Spinal cord (tissue), 10 donors: ENCODE measurements at places on chromosomes 5 and 9. TPM values are rescaled to one million over a fixed set of nuclear protein-coding genes. Genes with fewer than 3 reads are reported as not detected.

DNA sequence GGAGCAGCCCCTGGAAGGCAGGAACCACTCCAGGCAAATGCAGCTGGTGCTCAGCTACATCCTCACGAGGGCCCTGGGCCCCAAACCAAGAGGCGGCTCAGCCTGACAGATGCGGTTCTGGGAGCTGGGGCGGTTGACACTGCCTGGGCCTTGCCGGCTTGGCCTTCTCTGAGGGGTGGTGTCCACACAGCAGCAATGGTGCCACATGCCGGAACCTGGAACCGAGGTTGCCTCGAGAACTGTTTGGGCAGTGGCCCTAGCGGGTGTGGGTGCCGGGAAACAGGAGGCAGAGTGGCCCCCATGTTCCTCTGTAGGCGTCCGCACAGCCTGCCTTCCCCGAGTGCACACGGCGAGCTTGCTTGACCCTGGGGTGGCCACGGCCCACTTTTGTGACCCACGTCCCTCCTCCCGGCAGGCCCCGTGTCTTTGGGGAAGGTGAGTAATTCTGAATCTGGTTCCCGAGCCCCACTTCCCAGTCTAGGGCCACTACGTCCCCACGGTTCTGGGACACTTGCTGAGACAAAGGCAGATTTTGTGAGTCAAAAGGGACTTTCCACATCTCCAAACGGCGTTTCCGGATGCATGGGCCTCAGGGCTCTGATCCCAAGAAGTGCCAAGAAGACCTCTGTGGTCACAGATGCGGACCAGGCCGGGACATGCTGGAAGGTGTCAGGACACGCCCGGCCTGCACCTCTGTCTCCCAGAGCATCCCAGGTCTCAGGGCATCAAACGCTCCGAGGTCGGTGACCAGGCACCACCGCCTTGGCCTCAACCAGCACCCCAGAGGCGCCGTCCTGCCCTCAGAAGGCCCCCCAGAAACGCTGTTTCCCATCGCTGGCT lies 27.7 kb upstream of the SLC12A7 start:
- DNase-seq: no peak

DNA sequence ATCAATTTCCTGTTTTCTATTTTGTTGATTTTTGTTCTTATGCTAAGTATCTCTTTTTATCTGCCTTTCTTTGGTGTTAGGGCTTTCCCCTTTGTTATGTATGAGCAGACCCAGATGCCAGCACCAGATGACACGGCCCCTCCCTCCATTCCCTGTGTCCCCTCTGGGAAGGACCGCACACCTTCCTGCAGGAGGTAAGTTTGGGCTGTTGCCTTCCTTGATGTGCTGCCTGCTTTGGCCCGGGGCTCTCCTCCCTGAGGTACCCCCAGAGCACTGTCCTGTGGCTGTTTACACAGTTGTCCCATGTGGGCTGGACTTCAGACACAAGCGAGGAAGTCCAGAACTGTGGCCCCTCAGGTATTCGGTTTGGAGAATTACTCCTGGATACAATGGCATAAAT lies 343.8 kb upstream of the IRX1 start:
- DNase-seq: no peak

Gene MAP1B
- total RNA-seq: 200 TPM

GRCh38 chr5:172276214-172276613 lies 7.3 kb downstream of the UBTD2 start:
- DNase-seq: no peak

DNA sequence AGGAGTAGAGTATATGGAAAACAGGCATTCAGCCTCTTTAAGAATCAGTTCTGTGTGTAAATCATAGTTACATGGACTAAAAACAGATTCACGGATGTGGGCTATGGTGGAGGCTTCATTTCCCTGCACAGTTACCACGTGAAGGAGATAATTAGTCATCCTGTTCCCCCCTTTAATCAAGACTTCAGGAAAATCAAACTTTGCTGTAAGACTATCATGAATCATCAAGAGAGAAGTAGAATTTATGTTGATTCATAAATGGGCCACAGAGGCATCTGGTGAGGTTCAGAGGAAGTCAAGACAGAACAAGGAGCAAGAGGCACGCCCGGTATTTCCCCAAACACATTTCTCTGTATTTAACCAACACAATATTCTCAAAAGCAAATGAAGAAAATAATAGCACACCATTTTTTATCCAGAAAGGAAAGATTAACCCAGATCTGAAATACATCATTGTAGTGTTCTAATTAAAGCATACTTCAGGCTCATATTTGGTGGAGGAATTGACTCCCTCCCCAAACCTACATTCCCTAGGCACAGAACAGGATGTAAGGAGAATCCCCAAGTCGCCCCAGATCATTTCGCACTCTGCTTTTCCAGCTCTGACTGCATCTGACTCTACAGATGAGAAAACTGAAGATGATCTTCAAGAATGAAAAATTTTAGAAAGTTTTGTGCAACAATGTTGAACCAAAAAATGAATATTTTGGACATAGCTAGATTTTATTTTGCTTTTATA lies 175.8 kb upstream of the GAS1 start:
- DNase-seq: no peak

Gene SPATA31E1
- 0.06 TPM for total RNA-seq

Gene NCS1
- 95.2 TPM for total RNA-seq
